ENCODE measurements at places on chromosomes 4 and X.
A peak's percentile ranks its signal among the peaks of the same experiment; 100 is the strongest.

GRCh38 chr4:37567836-37568235, 118.3 kb downstream of the RELL1 start:
- no peak for DNase-seq

- DNase-seq, result peak; percentile 43
Measured at GRCh38 chrX:47629419-47630200, at the start of gene CFP. CFP (minus strand) TSS chrX:47629930; CDS start chrX:47629844, 86 bp downstream.

- no peak for DNase-seq
Measured at GRCh38 chr4:55431710-55432336, 36.1 kb downstream of the TMEM165 start.

GRCh38 chrX:115147220-115147619, 42.0 kb upstream of the RBMXL3 start:
- DNase-seq, result no peak

DNA sequence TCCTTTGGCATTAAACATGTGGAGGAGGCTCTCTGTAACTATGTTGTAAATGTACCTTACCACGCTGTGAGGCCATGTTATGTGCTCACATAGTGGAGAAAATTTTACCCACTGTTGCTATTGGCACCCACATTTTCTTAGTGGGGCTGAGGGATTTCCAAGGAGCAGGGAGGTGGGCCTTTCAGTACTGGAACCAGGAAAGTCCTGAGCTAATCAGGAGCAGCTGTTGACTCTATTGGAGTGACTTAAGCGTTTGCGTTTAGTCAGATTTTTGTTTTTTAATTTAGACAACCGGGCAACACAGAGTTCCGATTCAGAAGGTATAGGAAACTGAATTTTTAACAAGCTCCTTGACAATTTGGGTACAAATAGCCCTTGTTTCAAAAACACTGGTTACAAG, 30.7 kb upstream of the WDR17 start:
- no peak for DNase-seq

DNA sequence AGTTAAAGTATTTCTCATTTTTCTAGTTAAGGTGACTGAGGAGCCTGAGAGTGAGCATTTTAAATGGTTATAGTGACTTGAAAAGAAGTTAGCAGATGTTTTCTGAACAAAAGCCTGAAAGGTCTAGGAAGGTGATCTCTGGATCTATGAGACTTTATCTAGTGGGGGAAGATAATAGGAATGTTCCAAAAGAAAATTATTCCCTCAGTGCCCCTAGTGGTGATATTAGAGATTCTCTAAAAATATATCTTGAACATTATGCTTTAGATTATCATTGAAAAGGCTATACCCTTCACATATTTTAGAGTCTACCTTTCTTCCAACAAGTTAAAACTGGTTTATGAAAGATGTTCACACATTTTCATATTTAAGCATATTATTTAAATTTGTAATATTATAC, 69.0 kb upstream of the SPANXN1 start:
- no peak for DNase-seq

GRCh38 chr4:172404676-172405075, 591.5 kb downstream of the GALNTL6 start:
- no peak for DNase-seq

- no peak for DNase-seq
Measured at GRCh38 chr4:52645300-52645699, 13.8 kb downstream of the USP46 start.

DNA sequence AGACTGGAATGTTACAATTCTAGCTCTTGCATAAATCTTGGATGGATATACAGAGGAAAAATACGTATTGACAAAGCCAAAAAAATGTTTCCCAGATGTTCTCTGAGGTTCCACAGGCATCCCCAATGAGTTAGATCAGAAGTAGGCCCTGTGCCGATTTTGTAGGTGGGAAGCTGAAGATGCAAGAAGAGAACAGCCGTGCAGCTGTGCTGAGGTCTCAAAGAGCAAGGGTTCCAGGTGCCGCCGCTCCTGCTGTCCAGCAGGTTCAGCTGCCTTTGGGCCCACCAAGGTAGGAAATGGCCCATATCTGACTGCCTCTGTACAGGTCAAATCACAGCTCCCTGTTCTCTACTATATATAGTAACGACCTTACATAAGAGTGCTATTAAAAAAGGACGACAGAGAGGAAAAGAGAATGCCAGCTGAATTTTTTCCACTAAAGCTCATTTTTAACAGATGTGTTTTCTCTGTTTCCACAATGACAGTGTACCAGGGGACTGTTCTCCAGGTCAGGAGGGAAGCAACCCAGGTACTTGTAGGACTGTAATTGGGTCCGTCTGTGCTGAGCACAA, 155.6 kb downstream of the CBR4 start:
- DNase-seq, result no peak

- DNase-seq, result no peak
Measured at GRCh38 chrX:64976673-64977040, 407 bp upstream of the ZC4H2 start.

DNA sequence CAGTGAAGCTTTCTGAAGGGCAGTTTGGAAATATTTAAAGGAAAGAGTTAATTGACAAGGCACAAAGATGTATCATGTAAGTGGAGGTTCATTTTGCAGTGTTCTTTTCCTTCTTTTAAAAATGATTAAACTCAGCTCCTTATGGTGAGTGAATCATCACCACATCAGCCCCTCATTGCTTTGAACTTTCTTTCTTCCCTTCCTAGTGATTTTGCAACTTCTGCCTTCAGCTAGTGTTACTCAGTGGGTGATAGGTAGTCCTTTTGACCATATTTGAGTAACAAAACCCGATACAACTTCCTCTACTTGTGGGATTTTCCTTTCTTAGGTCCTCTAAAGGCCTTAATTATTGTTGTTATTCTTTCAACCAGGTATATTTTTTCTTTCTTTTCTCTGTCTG, 8.2 kb downstream of the ZCCHC4 start:
- DNase-seq, result no peak

DNA sequence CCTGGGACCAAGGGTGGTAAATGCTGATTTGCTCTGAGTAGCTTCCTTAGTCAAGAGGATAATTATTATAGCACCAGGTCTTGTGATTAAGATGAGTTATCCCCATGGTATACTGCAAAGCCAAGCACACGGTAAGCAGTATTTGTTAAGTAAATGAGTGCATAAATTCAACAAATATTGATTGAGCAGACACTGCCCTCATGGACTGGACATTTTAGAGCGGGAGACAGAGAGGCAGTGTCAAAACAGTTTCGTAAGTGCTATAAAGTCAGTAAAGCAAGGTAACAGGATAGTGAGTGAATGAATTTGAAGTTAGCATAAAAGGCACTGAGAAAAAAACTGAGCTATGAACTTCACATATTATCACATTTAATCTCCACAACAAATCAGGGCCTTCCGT, 13.9 kb downstream of the PHF8 start:
- no peak for DNase-seq

DNA sequence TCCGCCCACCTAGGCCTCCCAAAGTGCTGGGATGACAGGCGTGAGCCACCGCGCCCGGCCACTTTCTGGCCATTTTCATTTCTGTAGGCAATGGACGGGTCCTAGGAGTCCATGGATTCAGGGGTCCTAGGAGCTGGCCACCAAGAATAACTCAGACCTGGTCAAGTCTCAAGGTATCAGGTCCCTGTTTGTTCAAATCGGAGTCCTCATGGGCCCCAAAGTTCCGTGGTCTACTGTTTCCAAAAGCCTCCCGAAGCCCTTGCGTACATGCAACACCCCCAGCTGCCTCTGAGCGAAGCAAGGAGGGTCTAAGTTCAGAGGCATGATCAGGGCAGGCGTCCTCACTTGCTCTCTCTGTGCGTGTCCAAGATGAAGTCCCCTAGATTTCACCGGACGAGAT, 30.1 kb downstream of the P2RY8 start:
- DNase-seq, result no peak

- DNase-seq, result no peak
Measured at GRCh38 chr4:183364025-183364424, 41.8 kb upstream of the CLDN24 start.

DNA sequence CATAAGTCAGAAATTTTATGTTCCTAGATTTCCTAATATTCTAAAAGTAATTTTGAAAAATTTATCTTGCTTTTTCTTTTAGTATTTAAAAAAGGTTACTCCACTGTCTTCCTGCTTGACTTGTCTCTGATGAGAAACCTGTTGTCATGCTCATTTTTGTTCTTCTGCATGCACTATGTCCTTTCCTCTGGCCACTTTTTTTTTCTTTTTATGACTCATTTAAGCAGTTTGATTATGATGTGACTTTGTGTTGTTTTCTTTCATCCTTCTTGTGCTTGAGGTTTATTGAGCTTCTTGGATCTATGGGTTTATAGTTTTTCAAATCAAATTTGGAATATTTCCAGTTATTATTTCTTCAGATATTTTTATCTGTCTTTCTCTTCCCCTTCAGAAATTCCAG, 12.0 kb upstream of the UFSP2 start:
- no peak for DNase-seq

- no peak for DNase-seq
Measured at GRCh38 chr4:98110929-98111328, 32.3 kb downstream of the STPG2 start.

- no peak for DNase-seq
Measured at GRCh38 chrX:41351923-41352322, 18.0 kb downstream of the DDX3X start.

DNA sequence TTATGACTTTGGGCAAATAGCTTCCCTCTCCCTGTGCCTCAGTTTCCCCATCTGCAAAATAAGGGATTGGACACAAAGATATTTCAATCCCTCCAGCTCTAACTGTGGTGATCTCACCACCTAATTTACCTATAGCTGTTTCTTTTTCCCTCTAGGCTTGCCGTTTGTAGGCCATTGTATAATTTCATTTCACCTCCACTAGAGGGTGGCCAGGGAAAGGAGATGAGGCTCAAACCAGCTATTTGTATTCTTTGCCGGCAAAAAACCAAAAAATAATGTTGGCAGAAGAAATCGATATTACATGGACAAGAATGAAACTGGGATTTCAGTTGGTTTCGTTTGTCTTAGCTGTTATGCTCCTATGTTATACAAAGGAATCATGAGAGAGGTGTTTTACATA, 36.1 kb upstream of the DOCK11 start:
- DNase-seq, result no peak

GRCh38 chr4:109610489-109610888, 50.4 kb downstream of the MCUB start:
- no peak for DNase-seq

- DNase-seq, result no peak
Measured at GRCh38 chrX:69120476-69120875, 44.8 kb downstream of the PJA1 start.

DNA sequence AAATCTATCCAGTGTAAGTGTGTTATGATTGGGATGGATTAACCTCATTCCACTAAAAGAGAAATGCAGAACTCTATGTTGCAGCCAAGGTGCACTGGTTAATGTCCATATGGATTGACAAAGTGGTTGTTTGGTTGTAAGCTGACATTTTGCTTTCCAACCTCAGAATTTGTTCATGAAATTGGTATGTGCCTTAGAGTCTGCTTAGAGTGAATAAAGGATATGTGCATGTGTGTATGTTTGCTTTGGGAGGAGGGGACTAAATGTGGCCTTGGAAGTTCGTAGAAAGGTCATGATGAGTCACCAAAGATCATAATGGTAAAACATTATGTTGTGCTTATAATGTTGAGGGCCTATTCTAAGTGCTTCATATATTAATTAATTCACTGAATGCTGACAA, 44.1 kb upstream of the MBNL3 start:
- no peak for DNase-seq

DNA sequence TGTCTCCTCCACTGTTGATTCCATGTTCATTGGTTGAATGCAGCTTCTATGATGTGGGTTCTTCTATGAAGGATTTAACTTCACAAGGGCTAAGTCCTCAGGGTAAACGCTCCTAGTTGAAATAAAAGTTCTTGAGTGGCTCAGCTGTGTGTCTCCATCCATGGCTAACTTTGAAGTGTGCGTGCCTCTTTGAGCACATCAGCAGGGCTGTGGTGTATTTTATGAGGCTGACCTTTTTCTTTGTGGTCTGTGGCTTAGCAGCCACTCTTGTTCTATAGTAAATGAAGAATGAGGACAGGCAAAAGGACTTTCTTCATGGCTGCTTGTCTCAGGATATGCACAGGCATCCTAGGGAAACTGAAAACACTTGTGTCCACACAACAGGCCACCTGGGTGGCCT, 88.5 kb downstream of the KIT start:
- DNase-seq, result no peak

- DNase-seq, result no peak
Measured at GRCh38 chr4:52001616-52002015, 18.5 kb downstream of the LRRC66 start.

DNA sequence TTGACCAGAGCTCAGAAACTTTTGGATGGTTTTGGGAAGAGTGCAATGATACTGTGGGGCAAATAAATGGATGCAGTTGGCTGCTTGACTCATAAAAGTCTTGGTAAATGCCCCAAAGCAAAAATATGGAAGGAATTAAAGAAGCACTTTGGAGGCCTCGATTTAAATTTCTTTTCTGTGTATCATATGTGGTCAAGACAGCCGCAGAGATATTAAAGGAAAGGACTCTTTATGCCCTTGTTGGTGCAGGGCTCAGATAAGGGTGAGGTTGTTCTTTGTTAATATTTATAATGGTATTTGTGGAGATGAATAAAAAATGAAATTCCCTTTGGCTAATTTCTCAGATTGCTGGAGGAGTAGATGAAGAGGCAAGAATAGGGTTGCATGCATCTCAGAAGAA, 90.2 kb downstream of the NHS start:
- no peak for DNase-seq

DNA sequence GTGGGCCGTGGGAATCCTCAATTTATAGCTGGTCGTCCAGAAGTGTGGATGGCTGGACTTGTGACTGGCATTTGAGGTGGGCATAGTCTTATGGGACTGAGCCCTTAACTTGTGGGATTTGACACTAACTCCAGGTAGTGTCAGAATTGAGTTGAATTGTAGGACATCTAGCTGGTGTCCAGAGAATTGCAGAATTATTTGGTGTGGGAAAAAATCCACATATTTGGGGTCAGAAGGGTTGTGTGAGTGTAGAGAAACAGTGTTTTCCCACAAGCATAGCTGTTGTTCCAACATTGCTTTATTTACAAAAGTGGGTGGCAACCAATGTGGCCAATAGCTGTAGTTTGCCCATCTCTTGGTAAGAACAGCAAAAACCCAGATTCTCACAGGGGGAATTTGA, 91.3 kb downstream of the MOSPD2 start:
- DNase-seq, result no peak

GRCh38 chr4:6224735-6225134, 24.4 kb upstream of the JAKMIP1 start:
- DNase-seq, result no peak

- DNase-seq, result no peak
Measured at GRCh38 chrX:74506317-74507115, 85.2 kb downstream of the SLC16A2 start.

GRCh38 chr4:165502916-165503907, 124.4 kb downstream of the CPE start:
- no peak for DNase-seq

- DNase-seq, result peak; percentile 72
Measured at GRCh38 chrX:135985157-135985972, at the start of gene SLC9A6. SLC9A6 (plus strand) TSS chrX:135985435; CDS start chrX:135985659, 224 bp downstream.

- no peak for DNase-seq
Measured at GRCh38 chr4:105246712-105247111, 100.0 kb downstream of the TET2 start.

- no peak for DNase-seq
Measured at GRCh38 chr4:175773566-175773965, 38.5 kb downstream of the GPM6A start.

- DNase-seq, result no peak
Measured at GRCh38 chr4:141647966-141648365, 11.6 kb downstream of the IL15 start.
